Left ventricle myocardium inferior (tissue), 1 donor: ENCODE measurements at places on chromosomes 3 and 15. TPM values are rescaled to one million over a fixed set of nuclear protein-coding genes. Genes with fewer than 3 reads are reported as not detected.

- H3K4me3 ChIP-seq: peak overlapping the region; percentile 5
- H3K36me3 ChIP-seq: no peaks in the 10 kb centered on the region
- DNase-seq: no peak
- no peak overlapping the region for H3K27ac ChIP-seq
Measured at GRCh38 chr3:10982782-10983181, 9.8 kb upstream of the SLC6A1 start.

DNA sequence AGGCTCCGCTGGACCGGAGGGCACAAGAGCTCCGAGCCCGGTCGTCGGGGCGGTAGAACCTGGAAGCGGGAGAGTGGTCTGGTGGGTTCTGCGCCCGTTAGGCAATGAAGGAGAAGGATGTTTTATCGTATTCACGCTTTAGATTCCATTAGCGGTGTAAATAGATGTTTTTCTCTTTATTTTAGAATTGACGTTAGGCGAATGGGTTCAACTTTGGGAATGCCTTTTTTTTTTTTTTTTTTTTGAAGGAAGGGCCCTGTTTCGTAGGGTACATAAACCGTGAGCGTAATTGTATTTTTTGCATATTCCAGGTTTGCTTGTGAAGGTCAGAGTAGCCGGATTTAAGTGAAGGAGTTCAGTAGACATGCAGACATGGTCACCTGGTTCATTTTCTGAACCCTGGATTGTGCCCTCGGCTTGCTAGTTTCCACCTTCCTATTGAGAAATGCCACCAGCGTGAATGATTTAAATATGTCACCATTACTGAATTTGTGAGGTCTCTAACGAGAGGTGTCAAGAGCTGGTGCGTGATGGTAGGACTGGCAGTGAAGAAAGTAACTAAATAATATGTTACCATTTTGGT is 808 bp downstream of the RBM6 start:
- peak overlapping the region; percentile 90 for H3K4me3 ChIP-seq
- H3K4me1 ChIP-seq: peaks cover 33% of the 10 kb centered on the region
- peak overlapping the region; percentile 98 for H3K27ac ChIP-seq
- H3K27me3 ChIP-seq: no peaks in the 10 kb centered on the region

DNA sequence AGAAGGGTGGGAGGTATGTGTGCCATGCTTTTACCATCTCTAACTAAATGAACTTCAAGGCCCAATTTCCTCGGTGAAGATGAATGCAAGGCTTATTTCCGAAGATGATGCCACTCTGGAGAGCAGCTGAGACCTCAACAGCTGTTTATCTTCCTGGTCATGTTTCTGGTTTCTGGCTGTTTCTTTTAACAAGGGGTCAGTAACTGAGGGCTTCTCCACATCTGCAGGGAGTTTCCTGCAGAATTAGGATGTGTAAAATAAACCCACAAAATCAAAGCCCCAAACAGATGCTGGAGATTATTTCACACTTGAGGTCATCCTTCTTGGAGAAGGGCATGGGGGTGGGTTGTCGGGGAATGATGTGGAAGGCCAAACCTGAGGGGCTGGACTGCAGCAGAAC is 220.3 kb downstream of the THSD4 start:
- DNase-seq: no peak
- H3K4me3 ChIP-seq: no peak overlapping the region
- peaks cover 53% of the 10 kb centered on the region for H3K4me1 ChIP-seq
- no peaks in the 10 kb centered on the region for H3K36me3 ChIP-seq
- H3K27ac ChIP-seq: peak overlapping the region; percentile 10

GRCh38 chr3:43584043-43584826 is 37.6 kb downstream of the ANO10 start:
- H3K4me1 ChIP-seq: peaks cover 17% of the 10 kb centered on the region
- no peak overlapping the region for H3K27ac ChIP-seq
- DNase-seq: no peak
- H3K4me3 ChIP-seq: no peak overlapping the region
- H3K27me3 ChIP-seq: no peaks in the 10 kb centered on the region
- no peaks in the 10 kb centered on the region for H3K36me3 ChIP-seq

TGM5 gene
- not detected for total RNA-seq
